ENCODE measurements at places on chromosomes 11 and 22. TPM values are rescaled to one million over a fixed set of nuclear protein-coding genes. Genes with fewer than 3 reads are reported as not detected.
A peak's percentile ranks its signal among the peaks of the same experiment; 100 is the strongest.

GRCh38 chr22:35330258-35330861 is 30.7 kb downstream of the TOM1 start:
- H3K27ac ChIP-seq: no peak overlapping the region
- no peaks in the 10 kb centered on the region for H3K27me3 ChIP-seq
- no peak overlapping the region for H3K4me3 ChIP-seq
- H3K4me1 ChIP-seq: no peaks in the 10 kb centered on the region
- DNase-seq: peak; percentile 60
- H3K36me3 ChIP-seq: peaks cover 30% of the 10 kb centered on the region

DNA sequence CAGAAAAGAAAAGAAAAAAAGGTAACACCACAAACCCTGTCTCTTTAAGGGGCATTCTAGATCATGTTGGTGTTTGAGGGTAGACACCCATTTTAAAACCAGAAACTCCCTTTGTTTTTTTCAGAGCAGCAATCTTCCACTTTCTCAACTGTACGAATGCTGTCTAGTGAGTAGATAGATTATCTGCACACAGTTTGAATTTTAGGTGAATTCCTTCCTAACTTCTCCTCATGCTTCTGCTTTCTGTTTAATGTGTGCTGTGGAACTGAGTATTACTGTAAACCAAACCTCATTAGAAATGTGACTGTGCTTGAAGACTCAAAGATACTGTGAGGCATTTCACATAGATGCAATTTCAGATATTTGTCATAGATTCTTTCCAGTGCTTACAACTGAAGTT is 102.4 kb downstream of the PRMT3 start:
- H3K4me3 ChIP-seq: no peak overlapping the region
- no peaks in the 10 kb centered on the region for H3K27me3 ChIP-seq
- DNase-seq: no peak
- H3K36me3 ChIP-seq: no peaks in the 10 kb centered on the region
- no peaks in the 10 kb centered on the region for H3K4me1 ChIP-seq
- H3K27ac ChIP-seq: no peak overlapping the region

- H3K27me3 ChIP-seq: no peaks in the 10 kb centered on the region
- no peak overlapping the region for H3K4me3 ChIP-seq
- no peaks in the 10 kb centered on the region for H3K36me3 ChIP-seq
- DNase-seq: no peak
Observed at GRCh38 chr11:87634331-87634730, 540.9 kb downstream of the RAB38 start.

- H3K4me3 ChIP-seq: no peak overlapping the region
- no peaks in the 10 kb centered on the region for H3K27me3 ChIP-seq
- no peaks in the 10 kb centered on the region for H3K36me3 ChIP-seq
- no peaks in the 10 kb centered on the region for H3K4me1 ChIP-seq
Observed at GRCh38 chr11:108369064-108369463, 98.3 kb downstream of the C11orf65 start.

The ZBTB16 gene
- 230 TPM for total RNA-seq

The FAM118A gene
- total RNA-seq: 215 TPM

Data from prostate gland (tissue), 2 donors.